ENCODE measurements at places on chromosomes 5 and 9. TPM values are rescaled to one million over a fixed set of nuclear protein-coding genes. Genes with fewer than 3 reads are reported as not detected.

C7 gene
- not detected for total RNA-seq

SLC9A3 gene
- 2.3 TPM for total RNA-seq

GABRA6 gene
- not detected for total RNA-seq

ZNF879 gene
- 5.1 TPM for total RNA-seq

GRCh38 chr9:114932502-114932901 is 2.1 kb upstream of the TNFSF8 start:
- no peak overlapping the region for H3K27ac ChIP-seq
- H3K4me3 ChIP-seq = no peak overlapping the region
- no peak for DNase-seq
- H3K36me3 ChIP-seq = no peaks in the 10 kb centered on the region
- H3K27me3 ChIP-seq = no peaks in the 10 kb centered on the region

DNA sequence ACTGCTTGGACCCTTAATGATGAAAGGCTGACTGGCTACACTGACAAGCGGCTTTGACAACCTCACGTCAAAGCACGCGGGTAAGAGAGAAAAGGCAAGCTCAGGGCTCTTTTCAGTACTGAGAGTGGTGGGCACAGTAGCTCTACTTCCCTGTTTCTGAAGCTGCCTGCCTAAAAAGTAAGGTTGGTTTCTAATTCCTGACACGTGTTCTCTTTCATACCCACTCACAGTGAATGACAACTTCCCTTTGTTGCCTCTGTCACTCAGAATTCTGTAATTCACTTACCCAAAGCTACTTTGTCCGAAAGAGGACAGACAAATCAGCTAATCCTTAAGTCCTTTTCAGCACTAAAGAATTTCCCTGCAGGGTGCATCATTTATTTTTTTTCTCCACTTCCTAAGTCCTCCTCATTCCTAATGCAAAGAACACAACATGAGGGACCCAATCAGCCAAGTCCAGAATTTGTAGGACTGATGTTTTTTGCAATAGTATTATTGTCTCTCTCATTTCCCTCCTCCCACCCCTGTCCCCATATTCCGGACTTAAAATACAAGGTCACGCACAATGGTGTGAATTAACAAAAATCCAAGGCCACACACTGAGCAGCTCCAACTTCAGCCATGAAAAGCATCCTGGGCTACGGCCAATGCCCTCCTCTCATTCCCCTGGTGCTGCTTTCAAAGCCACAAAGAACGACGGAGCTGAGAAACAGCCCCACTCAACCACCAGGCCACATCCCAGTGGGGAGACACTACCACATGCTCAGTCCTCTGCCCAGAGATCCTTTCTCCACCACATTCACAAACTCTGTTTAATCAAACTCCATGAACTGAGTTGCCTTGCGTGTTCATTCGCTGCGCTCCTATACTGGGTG is 221.0 kb downstream of the TSSK1B start:
- no peaks in the 10 kb centered on the region for H3K36me3 ChIP-seq
- H3K4me1 ChIP-seq = no peaks in the 10 kb centered on the region
- DNase-seq = no peak
- no peak overlapping the region for H3K27ac ChIP-seq
- no peak overlapping the region for H3K4me3 ChIP-seq

- no peak overlapping the region for H3K27ac ChIP-seq
- H3K36me3 ChIP-seq = no peaks in the 10 kb centered on the region
- H3K4me3 ChIP-seq = no peak overlapping the region
- no peak for DNase-seq
- no peaks in the 10 kb centered on the region for H3K27me3 ChIP-seq
These were observed 84.0 kb downstream of the SEC61B start for GRCh38 chr9:99305820-99306811.

GRCh38 chr5:133340002-133340755 is 272.2 kb downstream of the FSTL4 start:
- no peak overlapping the region for H3K4me3 ChIP-seq
- no peaks in the 10 kb centered on the region for H3K27me3 ChIP-seq
- no peaks in the 10 kb centered on the region for H3K4me1 ChIP-seq
- DNase-seq = no peak
- H3K36me3 ChIP-seq = no peaks in the 10 kb centered on the region

DNA sequence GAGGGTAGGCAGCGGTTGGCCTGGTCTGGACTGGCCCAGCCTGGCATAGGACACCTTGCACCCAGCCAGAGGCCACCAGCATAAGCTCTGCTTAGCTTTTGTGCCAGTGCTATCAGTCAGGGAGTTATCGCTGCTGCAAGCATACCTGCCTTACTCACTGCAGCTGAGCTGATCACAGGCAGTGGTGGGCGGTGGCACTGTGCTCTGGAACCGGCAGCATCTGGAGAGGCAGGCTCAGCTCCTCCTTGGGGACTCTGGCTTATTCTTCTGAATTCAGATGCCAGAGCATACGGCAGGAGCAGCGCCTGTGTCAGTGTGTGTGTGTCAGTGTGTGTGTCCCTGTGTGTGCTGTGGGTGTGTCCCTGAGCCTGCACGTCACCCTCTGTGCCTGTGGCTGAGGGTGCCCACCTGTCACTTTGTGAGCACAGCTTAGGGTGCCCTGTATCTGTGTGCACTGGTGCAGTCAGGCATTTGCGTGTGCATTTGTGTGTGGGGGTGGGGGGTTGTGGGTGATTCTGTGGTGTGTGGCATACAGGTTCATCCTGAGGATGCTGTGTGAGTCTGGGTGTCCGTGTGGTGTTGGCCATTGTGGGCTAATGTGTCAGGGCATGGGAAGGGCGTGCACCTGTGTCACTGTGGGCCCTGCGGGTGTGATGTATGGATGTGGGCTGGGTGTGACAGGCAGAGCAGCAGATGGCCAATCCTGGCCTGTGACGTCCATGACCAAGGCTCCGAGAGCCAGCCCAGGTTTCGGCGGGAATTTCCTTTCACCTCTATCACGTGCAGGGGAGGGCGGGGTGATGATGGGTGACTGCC is 23.5 kb downstream of the LMX1B start:
- H3K4me1 ChIP-seq = peaks cover 8% of the 10 kb centered on the region
- H3K27me3 ChIP-seq = peaks cover 66% of the 10 kb centered on the region
- no peak overlapping the region for H3K27ac ChIP-seq
- no peak for DNase-seq
- H3K4me3 ChIP-seq = no peak overlapping the region

- DNase-seq = no peak
- no peak overlapping the region for H3K4me3 ChIP-seq
- no peaks in the 10 kb centered on the region for H3K4me1 ChIP-seq
- no peaks in the 10 kb centered on the region for H3K27me3 ChIP-seq
- no peaks in the 10 kb centered on the region for H3K36me3 ChIP-seq
These were observed 1429.8 kb upstream of the CDH9 start for GRCh38 chr5:28468166-28468565.

GRCh38 chr9:114002986-114003350 is 75.1 kb downstream of the AMBP start:
- no peaks in the 10 kb centered on the region for H3K27me3 ChIP-seq
- H3K27ac ChIP-seq = no peak overlapping the region
- DNase-seq = no peak
- H3K36me3 ChIP-seq = no peaks in the 10 kb centered on the region
- no peak overlapping the region for H3K4me3 ChIP-seq

DNA sequence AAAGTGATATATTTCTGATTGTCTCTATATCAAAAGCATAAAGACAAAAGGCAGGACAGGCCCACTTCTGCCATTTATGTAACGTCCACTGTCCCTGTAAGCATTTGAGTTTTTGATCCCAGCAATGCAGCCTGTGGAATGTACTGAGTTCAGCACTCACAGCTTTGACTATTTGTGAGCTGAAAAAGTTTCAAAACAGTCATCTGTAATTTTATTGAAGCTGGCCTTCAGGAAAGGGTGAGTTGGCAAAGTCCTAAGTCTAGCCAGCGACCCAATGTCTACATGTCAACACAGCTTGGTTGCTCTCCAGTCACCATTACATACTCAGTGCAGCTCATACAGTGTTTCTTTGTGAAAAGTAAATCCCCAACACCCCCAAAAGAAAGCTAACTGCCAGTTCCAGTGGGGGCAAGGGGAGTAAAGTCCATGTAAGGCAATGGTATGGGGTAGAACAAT is 9.7 kb downstream of the LIFR start:
- no peak for DNase-seq
- no peak overlapping the region for H3K4me3 ChIP-seq
- no peaks in the 10 kb centered on the region for H3K4me1 ChIP-seq
- H3K36me3 ChIP-seq = no peaks in the 10 kb centered on the region

DNA sequence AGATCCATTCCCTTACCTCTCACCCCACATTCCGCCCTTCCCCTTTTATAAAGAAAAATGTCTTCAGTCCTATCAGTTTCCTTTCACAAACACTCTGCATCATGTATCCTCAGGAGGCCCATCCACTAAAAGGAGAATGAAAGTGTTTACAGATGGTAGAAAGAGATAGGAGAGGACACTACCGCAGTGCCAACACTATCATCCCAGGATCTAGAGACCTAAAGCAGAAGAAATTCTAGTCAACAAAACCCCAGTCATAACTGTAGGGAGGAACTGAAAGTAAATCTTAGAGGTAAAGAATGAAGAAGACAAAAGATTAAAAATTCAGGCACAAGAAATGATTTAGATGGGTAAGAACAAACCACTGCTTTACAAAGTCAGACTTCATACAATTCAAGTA is 114.1 kb downstream of the MLLT3 start:
- no peaks in the 10 kb centered on the region for H3K27me3 ChIP-seq
- no peaks in the 10 kb centered on the region for H3K36me3 ChIP-seq
- DNase-seq = no peak
- no peak overlapping the region for H3K4me3 ChIP-seq
- no peak overlapping the region for H3K27ac ChIP-seq

DNA sequence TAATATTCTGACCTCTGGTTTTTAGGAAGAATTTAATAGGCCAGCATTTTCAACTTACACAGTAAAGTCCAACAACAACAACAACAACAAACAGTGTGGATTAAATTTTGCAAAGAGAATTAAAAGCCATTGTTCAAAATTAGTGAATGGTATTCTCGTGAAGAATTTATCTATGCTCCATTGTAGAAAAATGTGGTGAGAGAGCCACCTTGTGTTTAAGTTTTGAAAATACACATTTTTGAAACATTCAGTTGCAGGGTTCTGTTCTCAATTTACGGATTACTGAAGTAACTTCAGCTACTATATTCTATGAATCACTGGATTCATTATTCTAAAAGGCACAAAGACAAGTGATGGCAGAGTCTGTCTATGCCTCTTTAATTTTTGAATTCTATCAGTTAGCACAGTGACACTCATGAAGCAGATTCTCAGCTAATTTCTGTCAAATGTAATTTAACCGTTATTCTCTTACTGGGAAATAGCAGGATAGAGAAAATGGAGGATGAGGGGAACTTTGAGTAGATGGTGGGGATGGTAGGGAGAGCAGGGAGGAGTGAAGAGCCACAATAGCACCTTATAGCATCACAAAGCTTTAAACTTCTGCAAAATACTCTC is 11.0 kb downstream of the CCDC152 start:
- H3K27ac ChIP-seq = no peak overlapping the region
- H3K36me3 ChIP-seq = no peaks in the 10 kb centered on the region
- no peak for DNase-seq
- H3K27me3 ChIP-seq = no peaks in the 10 kb centered on the region

- H3K4me1 ChIP-seq = no peaks in the 10 kb centered on the region
- no peak overlapping the region for H3K27ac ChIP-seq
- no peak for DNase-seq
These were observed 48.8 kb downstream of the FOXD1 start for GRCh38 chr5:73399775-73400174.

DNA sequence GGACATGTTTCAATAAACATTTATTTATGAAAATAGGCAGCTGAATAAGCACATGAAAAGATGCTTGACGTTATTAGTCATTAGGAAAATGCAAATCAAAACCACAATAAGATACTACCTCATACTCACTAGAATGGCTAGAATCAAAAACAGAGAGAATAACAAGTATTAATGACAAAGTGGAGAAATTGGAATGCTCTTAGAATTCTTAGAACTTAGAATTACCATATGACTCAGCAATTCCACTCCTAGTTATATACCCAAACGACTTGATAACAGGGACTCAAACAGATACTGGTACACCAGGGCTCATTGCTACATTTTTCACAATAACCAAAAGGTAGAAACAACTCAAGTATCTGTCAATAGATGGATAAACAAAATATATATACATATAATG is 15.1 kb upstream of the TRIM36 start:
- H3K27me3 ChIP-seq = peaks cover 53% of the 10 kb centered on the region
- H3K36me3 ChIP-seq = no peaks in the 10 kb centered on the region
- no peak for DNase-seq

DNA sequence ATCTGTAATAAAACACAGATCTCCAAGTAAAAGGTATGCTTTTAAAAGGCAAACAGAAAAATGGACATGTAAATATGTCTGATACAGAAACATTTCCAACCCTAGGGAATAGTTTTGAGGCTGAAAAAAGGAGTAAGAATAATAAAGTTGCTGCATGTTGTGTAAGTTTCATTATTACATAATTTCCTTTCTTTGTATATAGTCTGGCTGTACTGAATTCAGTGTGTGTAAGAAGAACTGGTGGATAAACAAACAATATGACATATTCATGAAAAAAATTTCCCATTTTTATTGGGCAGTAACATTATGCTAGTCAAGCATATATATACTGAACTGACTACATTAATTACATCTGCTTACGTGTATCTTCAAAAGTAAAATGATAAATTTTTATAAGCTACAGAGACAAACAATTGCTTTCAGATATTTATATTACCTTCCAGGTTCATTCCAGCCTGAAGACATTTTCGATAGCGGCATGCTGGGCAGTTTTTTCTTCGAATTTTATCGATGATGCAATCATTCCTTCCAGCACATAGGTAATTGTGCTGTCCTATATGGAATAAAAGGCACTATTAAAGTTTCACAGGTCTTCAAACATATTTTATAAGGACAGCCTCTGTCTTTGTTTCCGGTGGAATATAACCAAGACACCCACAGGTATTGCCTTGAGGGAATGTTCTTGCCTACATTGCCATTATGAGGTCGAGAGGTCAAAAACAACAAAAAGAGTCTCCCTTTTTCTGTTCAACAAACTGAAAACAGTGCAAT is 93.6 kb downstream of the NR3C1 start:
- no peak for DNase-seq
- H3K36me3 ChIP-seq = peaks cover 81% of the 10 kb centered on the region
- H3K27ac ChIP-seq = no peak overlapping the region
- no peaks in the 10 kb centered on the region for H3K27me3 ChIP-seq
- no peak overlapping the region for H3K4me3 ChIP-seq

DNA sequence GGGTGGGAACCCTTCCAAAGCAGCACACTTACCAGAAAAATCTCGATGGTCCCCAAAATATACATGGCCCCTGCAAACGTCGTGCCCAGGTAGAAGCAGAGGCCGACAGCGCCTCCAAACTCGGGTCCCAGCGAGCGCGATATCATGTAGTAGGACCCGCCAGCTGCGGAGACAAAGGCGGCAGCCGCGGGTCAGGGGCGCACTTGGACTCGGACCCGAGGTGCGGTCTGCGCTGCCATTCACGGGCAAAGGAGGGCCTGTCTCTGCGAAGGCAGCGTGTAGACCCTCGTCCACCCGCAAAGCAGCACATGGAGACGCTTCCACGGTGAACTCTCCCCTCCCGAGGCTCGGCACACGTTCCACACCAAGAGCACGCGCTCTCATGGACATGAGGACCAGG is 25.0 kb downstream of the SLC12A7 start:
- no peak overlapping the region for H3K27ac ChIP-seq
- H3K4me1 ChIP-seq = no peaks in the 10 kb centered on the region
- no peaks in the 10 kb centered on the region for H3K27me3 ChIP-seq
- no peak for DNase-seq
- no peak overlapping the region for H3K4me3 ChIP-seq
